ENCODE measurements at places on chromosomes 1 and 21.

DNA sequence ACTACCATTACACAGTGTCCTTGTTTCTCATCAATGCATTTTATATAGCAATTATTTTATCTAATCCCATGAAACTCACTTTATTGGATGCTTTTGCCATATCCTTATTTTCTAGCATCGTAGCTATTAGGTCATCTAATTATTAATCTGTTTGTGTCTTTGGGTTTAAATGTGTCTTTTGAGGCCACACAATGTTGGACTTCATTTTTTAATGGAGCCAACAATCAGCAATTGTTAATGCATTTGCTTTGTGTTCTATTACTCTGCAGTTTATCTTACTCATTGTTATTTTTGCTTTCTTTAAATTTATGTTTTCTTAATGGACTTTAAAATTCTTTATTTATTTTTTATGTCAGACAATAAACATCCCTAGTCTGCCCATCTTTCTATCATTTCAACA, 1.8 kb upstream of the HSD11B1 start:
- DNase-seq = no peak

- no peak for DNase-seq
These were observed 29.4 kb downstream of the IL6R start for GRCh38 chr1:154434346-154435085.

DNA sequence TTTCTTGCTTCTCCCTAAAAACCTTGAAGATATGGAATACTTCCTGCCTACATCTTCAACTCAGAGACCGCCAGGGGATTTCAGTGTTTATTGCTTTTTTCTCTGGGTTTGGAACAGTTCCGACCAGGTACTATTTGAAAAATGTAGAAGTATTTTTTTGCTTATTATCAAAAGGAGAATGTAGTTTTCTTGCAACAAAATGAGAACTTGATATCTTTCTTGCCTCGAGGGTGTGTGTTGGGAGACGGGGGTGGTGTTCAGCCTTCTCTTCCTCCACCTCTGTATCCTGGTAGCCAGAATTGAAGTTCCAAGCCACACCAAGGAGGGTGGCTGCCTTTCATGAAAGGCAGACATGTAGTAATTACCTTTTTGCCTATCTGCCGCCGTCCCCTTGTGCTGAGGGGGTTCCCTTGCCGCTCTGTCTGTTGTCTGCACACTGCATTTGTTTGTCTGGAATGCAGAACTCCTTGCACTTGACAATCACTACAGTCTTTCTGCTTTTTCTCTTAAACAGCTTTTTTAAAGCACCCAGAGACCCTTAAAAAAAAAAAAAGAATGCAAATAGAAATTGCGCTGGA, 212.1 kb downstream of the PBX1 start:
- no peak for DNase-seq

GRCh38 chr1:156436141-156437036, 64.2 kb downstream of the MEF2D start:
- no peak for DNase-seq

GRCh38 chr1:57316861-57317260, 107.0 kb downstream of the DAB1 start:
- no peak for DNase-seq

DNA sequence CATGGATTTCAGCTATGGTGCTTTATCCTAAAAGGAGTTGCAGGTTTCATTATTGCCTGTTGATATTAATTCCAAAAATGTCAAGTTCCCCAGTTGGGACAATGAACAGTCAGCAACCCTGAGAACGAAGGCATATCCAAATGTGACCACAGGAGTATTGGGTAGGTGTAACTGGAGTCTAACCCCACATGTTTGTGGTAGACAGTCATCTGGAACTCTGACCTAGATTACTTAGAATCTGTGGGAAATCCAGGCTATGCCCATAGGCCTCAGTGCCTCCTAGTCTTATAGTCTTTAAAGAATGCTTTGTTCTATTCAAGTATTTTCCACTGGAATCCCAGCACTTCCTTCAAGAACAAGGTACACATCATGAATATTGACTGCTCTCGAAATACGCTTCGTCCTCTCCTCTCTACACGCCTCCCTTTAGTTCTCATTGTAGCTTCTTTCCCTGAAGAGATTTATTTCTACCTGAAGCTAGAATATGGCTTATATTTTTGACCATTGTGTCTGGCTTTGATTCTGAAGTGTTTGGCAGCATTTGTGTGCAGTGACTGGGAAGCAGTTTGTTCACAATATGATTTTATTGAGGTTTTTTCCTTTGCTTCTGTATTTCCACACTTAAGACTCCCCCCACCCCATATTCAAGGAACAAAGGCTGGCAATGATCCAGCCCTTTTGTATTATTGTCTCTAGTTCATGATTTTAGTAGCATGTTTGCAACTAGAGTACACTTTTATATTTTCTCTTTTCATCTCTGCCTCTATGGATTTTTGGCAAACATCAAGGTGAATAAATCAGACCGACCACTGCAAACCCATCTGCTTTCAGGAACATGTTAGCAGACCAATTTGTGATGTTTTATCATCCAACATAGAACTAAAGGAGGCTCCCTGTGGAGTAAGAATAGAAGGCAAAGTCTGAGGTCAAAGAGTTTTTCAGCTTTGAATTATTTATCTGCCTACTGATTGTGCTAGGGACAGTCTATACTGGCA, 178.6 kb downstream of the GPR52 start:
- DNase-seq = no peak

Data from GM18507 (cell line).